ENCODE measurements at places on chromosomes 4 and X.
A peak's percentile ranks its signal among the peaks of the same experiment; 100 is the strongest.

DNA sequence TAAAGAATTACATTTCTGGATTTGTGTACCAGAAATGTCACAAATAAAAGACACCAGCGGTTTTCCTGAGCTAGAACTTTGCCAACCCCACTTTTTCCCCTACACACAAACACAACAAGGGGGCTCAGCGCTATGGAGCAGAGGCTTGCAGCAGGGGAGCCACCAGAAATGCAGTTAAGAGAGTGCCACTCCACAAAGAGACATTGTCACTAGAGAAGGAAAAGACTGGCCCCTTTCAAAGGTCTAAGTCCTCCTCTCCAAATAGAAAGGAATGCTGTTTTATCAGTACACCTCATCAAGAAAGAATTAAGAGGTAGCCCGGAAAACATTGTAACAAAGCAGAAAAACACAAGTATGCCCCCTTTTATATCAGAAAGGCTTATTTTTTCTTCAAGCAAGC, 419.5 kb downstream of the HNRNPD start:
- no peak for DNase-seq

GRCh38 chrX:72080150-72080549, 51.6 kb downstream of the RTL5 start:
- DNase-seq, result no peak

DNA sequence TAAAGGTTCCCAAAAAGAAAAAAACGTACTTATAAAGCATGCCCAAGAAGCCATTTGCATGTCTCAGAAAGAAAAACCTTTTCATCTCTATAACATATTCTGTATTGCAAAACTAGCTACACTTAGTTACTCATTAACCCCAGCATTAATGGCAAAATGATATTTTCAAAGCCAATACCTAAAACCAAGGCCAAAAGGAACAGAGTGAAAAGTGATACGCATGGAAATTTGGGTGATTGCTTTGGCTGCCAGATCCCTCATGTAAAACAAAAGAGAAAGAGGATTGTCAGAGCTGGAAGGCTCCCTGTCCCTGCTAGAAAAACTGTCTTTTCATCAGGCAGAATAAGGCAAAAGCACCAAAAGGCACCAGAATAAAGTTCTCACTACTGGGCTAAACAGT, 46.8 kb upstream of the RADX start:
- DNase-seq, result no peak

GRCh38 chrX:129818123-129818522, 25.6 kb downstream of the ZDHHC9 start:
- DNase-seq, result peak; percentile 7

DNA sequence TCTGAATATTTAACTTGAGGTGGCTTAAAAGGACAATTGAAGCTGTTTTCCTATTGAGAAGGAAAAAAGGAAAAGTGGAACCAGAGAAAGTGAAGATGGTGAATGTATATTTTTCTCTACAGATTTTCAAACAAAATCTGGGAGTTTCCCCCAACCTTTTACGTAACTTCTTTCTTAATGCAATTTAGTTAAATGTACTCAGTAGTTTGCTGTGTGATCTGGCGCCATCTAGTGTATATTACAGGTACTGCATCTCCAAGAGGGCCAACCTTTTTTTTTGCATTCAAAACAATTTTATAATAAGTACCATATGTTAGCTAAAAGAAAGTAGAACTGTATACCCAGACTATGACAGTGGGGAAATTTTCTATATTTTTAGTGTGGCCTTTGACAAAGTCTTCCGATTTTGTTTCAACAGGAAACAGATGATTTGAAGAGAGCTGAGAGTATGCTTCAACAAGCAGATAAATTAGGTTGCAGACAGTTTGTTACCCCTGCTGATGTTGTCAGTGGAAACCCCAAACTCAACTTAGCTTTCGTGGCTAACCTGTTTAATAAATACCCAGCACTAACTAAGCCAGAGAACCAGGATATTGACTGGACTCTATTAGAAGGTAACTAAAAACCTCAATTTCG, 82.0 kb downstream of the PLS3 start:
- DNase-seq, result peak; percentile 84

DNA sequence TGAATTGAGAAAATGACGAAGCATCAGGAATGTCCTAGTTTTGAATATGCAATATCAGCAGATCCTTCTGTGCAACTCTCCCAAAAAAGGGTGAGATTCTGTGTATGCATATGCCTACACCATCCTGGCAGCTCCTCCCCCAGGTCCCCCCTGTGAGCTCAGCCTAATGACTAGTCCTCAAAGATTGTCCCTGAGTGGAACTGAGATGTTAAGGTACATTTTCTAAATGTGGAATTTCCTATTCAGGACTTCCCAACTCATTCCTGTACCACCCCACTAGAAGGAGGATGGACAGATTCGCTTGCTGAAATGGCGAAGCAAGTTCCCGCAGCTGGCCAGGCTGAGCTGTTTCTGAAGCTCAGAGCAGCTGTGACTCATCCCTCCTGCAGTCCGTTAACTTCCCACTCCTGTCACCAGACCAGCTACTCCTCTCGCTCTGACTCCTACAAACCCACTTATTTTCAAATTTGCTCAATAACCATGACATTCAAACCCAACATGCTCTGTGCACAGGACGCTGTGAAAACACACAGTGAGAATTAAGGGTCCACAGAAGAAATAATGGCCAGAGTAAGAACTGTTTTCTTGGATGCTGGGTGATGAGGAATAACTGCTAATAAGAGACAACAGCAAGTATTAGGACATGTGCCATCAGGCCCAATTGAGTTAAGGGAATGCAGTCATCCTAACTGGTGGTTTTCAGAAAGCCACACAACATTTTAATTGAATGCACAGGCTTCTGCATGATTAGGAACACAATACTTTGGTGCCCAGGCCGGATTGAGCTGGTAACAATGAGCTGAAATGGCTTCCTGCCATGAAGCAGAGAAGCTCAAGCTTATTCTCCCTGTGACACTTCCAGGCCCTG, 40.0 kb upstream of the IRF2 start:
- DNase-seq, result peak; percentile 86

DNA sequence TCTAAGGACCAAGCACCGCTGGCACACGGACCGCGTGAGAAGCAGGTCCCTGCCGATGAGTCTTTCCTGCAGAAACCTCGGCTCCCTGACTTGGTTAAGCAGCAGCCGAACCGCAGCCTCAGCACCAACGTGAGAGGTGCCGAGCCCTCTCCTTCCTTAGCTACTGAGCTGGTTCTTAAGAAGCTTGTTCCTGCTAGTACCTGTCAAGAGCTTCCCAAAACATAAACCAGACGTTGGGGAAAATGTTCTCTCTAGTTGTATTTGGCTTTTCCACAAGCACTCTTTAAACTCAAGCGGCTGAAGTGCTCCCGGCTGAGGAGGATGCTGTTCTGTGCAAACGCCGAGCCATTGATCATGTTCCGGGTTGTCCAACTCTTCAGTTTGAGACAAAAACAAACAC, 29.3 kb upstream of the TLR3 start:
- no peak for DNase-seq

- DNase-seq, result peak; percentile 21
Observed at GRCh38 chr4:31059753-31060522, 339.8 kb downstream of the PCDH7 start.

DNA sequence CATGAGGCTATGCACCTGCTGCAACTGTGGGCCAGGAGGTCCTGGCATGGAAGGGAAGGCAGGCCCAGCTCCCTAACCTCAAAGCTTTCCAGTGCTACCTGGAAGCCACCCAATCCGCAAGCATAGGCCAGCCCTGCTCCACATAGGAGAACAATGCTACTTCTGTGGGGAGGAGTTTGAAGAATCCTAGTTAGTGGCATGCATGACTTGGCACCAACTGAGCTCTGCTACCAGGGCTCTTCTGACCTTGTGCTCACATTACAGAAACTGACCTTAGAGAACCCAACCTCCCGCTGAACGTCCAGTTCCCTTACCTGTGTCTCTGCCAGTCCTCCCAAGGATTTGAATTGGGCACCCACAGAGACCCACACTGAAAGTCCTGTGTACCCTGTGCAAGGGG, 58.8 kb downstream of the USP46 start:
- no peak for DNase-seq

DNA sequence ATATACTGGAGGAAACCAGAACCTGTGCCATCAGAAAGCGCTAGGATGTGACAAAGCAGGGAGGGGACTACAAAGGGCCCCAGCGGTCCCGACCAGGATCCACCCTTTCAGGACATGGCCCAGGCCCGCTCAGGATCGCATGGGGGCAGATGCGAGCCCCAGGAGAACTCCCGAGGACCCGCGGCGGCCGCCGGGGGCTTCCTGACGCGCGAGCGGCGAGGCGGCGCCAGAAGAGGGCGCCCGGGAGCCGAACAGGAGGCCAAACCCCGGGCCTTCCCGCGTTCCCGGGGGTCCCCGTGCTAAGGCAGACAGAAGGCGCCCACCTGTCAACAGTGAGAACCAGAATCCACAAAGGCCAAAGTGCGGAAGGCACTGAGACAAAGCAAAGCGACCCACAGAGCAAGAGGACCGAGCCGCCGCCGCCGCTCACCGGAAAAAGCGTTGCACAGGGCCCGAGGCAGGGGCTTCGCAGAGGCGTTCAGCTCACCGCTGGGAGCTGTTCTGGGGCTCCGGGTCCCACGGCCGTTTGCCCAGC, 7.3 kb upstream of the OPN1LW start:
- peak; percentile 35 for DNase-seq

DNA sequence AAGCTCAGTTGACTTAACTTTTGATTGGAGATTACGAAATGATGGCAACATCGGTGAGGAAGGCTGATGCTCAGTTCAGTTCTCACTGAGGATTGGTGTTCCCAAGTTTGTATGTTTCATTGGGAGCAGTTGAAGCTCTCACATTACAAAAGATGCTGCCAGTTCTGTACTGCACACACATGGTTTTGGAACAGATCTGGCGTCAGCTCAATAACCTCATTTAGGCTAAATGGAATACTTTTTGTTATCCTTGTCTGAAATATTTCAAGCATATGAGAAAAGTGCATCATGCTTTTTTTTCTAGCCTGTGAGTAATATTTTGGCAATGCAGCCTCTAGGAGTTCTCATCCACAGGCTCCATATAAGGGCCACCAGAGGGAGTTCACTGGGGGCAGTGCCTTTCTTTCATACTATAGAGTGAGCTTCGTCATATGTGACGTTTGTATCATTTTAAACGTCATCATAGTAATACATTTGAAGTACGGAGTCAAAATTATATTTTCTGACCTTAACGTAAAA, 4.1 kb downstream of the ENPEP start:
- peak; percentile 94 for DNase-seq

DNA sequence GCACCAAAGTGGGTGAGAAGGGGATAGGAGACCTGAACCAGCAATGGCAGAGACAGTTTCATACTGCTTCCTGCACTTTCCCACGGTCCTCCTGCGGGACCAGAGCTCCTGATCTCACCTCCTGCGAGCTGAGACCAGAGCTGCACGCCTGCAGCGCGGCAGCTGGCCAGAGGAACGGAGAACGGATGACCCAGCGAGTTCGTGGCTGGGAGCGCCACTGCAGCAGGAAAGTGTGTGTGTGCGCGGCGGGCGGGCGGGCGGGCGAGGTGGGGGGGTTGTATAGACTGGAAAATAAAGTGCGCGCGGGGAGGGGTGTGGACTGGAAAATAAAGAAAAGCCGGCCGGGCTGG, 16.5 kb downstream of the MCF2 start:
- peak; percentile 3 for DNase-seq

DNA sequence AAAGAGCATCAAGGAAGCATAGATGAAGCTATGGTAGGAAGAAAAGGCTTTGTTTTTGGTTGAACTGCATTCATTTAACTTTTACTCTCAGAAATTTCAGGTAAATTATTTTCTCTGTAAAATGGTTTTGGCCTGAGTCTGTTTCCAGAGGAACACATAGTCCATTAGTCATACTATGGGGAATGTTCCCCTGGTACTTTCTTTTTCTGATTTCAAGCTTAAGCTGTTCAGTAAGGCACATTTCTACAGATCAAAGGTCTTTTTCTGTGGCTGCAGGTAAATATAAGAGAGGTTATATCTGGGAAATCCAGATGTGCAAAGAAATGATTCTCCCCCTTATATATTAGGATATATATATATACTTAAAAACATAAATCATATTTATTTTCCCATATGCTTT, 1744.4 kb upstream of the ADGRL3 start:
- DNase-seq, result peak; percentile 26

DNA sequence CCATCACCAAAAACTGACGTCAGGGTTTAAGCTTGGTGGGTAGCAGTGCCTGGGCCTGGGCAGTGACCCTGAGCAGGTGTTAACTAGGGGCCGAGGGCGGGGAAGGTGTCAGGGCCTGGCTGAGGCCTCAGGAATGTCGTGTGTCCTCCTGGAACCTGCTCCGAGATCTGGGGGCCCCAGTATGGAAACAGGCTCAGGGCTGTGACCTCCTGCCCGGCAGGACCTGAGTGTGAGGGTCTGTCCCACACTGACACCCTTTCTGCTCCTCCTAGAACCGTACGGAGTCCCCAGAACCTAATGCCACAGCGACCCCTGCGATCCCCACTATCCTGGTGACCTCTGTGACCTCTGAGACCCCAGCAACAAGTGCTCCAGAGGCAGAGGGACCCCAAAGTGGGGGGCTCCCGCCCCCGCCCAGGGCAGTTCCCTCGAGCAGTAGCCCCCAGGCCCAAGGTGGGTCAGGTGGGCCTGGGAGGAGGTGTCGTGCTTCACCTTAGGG, 741 bp downstream of the HGFAC start:
- no peak for DNase-seq

- no peak for DNase-seq
Observed at GRCh38 chrX:18613930-18614639, 57.8 kb downstream of the RS1 start.

- DNase-seq, result no peak
Observed at GRCh38 chr4:3680656-3681055, 85.5 kb upstream of the ADRA2C start.

Data from astrocyte of the spinal cord (primary cell).